Upper lobe of right lung (tissue), 1 donor: ENCODE measurements at places on chromosomes 7 and 10. TPM values are rescaled to one million over a fixed set of nuclear protein-coding genes. Genes with fewer than 3 reads are reported as not detected.

PLPP4 gene
- total RNA-seq: 0.38 TPM

PTPRZ1 gene
- 3.6 TPM for total RNA-seq

DNA sequence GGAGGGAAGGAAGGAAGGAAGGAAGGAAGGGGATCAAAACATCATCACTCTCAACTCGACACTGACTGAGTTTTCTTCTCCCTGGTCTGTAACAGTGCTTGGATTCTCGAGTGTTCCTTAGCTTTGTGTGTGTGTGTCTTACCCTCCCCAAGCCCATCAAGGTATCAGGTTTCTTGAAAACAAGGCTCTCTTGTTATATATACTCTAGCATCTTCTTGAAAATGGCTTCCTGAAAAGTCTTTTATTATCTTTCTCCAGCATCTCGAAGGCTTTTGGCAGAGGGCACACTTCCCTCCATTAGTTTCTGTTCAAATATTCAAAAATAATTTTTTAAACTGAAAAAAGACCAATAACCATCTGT lies 13.4 kb downstream of the SERPINE1 start:
- no peak for DNase-seq

- DNase-seq: no peak
These were observed 375.8 kb upstream of the PODXL start for GRCh38 chr7:131932271-131932670.

GRCh38 chr10:28276384-28276783 lies 26.5 kb downstream of the MPP7 start:
- DNase-seq: no peak

GRCh38 chr10:71001470-71001869 lies 113.1 kb upstream of the PCBD1 start:
- DNase-seq: no peak

DNA sequence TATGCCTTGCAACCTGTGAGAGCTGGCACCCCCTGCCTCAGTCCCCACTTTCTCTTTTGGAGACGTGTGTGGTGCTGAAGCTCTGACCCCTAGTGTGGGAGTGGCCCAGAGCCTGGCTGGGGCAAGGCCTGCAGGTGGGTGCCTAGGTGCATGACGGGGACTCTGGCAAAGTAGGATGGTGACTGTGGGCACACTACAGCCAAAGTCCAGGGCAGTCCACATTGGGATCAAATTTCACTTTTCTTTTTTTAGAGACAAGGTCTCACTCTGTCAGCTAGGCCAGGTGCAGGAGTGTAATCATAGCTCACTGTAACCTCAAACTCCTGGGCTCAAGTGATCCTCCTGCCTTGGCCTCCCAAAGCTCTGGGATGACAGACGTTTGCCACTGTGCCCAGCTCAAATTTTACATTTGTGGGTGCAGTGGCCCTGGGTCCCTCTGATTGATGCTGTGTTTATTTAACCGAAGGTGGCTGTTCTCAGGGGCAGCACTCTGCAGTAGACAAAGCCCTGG lies 52.3 kb downstream of the NEURL1 start:
- DNase-seq: peak; percentile 31

DNA sequence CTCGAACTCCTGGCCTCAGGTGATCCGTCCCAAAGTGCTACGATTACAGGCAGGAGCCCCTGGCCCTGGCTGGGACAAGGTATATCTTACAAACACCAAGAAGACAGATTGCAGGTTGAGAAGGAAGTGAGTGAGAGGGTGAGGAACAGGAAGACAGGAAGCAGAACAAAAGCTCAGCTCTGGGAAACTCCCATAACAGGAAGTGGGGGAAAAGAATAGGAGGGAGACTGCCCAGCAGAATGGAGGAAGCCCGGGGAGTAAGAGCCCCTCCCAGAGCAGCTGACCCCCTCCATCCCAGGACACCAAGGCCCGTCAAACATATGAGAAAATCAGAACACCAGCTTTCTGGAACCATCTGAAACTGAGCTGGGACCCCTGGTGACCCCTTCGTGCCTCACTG lies 2.9 kb downstream of the TECPR1 start:
- DNase-seq: no peak
